ENCODE measurements at places on chromosomes 11 and 22.
A peak's percentile ranks its signal among the peaks of the same experiment; 100 is the strongest.

DNA sequence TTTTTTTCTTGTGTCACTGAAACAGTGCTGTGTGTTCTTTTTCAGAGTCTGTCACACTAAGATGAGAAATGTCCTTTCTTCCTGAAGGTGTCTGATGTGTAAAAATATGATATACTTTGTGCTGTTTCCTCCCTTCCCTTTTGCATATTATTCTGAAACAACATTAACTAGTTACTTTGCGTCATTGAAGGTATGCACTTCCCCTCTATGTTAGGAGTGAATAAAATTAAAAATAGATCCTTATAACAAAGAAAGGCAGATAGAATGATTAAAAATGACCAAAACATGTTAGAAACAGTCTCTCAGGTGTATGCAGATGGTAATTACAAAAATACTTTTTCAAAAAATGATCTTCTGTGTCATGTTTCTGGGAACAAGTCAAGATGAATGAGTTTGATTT is 1.6 kb upstream of the RAB30 start:
- no peak for DNase-seq

DNA sequence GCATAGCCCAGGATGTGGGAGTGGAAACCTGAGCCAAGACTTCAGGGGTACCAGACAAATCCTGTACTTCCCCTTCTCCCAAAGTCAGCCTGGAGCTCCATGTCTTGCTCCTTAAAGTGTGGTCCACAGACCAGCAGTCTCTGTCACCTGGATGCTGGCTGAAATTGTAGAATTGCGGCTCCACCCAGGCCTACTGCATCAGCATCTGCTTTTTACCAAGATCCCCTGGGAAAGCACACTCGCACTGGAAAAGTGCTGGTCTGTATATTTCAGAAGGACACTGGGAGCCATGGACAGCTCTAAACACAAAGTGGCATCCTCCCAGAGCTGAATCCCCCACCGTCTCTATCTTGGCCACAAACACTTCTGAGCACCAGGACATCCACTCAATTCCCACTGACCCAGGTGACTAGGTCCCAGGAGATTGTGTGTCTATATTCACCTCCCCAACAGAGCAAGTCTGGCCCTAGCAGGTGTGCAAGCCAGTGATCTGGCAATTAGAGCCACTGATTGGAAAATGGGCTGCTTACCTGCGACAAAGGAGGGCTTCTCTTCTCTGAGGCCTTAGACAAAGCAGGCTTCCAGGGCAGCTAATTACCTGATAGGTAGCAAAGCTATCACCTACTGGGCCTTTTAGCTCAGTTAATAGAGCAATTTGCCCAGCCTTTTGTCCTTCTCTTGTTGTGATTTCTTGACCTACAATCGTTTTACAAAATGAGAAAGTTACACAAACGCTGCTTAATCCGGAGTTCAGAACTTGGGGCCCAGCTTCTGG is 443.3 kb downstream of the MN1 start:
- no peak for DNase-seq

- DNase-seq, result no peak
Observed at GRCh38 chr22:44201665-44202064, 20.9 kb downstream of the PARVG start.

DNA sequence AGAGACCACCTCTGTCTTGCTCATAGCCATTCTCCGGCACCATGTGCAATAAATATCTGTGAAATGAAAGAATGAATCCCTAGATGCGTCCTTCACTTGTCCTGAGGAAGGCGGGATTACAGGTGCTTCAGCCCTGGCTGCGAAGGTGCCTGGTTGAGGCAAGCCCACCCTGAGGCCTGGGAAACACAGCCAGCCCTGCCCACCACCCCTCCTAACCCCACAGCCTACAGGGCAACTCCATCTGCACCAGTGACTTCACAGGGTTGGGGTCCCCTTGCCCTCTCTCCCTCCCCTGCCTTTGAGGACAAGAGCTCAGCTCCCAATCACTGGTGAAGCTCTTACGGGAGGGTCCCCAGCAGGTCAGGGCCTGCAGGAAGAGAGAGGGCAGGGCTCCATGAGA is 17.5 kb upstream of the SCGB1A1 start:
- no peak for DNase-seq

- DNase-seq, result peak; percentile 56
Observed at GRCh38 chr11:288478-289397, at the start of gene PGGHG. Gene PGGHG, plus strand, starts transcription at chr11:289126. Its CDS starts 691 bp downstream, at chr11:289817.

Data from right hindlimb (tissue), 1 donor.